ENCODE measurements at places on chromosomes 13 and 19.

GRCh38 chr19:18541258-18541991, 1.9 kb downstream of the FKBP8 start:
- no peak for DNase-seq

DNA sequence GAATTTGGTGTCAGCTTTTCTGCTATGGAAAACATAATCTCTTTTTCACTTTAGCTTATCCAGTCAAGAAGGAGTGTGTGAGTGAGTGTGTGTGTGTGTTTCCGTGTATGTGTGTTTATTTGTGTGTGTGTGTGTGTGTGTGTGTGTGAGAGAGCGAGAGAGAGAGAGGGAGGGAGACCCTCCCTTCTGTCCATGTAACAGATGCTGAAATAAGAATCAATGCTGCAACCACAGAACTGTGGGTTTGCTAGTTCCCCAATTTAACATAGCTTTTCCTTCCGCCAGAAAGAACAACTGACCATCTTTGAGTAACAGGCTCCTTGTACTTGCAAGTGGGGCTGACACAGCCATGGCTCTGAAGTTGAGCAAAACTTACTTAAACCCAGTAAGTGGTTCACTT, 5.2 kb downstream of the LCP1 start:
- no peak for DNase-seq

DNA sequence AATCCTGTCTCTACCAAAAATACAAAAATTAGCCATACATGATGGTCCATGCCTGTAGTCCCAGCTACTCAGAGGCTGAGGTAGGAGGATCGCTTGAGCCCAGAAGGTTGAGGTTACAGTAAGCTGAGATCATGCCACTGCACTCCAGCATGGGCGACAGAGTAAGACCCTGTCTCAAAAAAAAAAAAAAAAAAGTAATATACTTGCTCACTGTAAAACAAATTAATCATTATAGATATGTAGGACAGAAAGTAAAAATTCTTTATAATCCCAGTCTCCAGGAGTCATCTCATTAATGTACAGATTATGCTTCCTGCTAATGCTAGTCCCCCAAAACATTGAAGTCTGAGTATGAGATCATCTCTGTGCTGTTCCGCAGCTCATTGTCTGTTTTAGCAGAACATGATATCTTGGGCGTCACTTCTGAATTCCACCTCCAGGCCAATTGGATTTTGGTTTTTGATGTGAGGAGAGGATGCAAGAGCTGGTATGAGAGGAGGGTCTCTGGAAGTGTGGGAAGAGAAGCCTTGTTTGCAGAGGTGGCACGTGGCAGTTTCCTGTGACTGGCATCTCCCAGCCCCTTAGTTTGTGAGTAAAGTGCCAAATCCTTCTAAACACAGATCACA, 75.4 kb upstream of the NPAS1 start:
- DNase-seq: no peak

DNA sequence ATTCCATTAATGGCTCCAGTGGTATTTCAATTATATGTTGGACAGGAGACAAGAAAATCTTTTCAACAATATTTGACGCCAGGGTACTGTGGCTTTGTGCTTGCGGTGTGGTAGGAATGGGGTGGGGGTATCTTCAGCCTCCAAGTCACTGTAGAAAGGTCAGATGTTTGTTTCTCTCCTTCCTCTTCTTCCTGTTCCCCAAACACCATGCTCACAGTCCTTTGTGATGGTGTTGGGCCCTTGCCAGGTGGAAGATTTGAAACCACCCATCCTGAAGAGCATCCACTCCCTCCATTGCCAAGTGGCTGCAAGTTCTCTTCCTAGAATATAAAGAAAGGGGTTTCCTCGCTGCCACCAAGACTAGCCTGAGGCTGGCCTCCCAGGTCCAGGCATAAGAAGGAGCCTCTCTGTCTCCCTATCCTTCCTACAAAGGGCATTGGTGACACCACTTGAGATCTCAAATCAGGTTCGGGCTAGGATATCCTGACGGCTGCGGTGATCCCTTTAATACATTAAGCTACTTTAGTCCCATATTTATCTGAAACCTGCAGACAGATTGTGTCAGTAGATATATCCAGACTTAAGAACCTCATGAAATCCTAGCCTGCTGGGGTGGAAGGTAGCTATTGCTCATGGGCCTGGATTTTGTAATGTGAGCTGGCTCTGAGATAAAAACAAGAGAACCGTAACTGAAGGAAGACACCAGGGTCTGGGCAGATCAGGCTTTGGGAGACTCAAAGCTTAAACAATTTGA, 64.3 kb upstream of the SIAH3 start:
- no peak for DNase-seq

GRCh38 chr13:21657538-21657937, 13.3 kb upstream of the FGF9 start:
- no peak for DNase-seq

Data from T-helper 17 cell (primary cell).